Amniotic epithelial cell (primary cell): ENCODE measurements at places on chromosomes 7 and 10.

GRCh38 chr7:53518319-53518718 lies 482.9 kb downstream of the POM121L12 start:
- no peak for DNase-seq

- peak; percentile 25 for DNase-seq
Measured at GRCh38 chr7:33903791-33904680, 1.3 kb upstream of the BMPER start.

GRCh38 chr7:31066516-31067130 lies 14.5 kb downstream of the ADCYAP1R1 start:
- DNase-seq: no peak

DNA sequence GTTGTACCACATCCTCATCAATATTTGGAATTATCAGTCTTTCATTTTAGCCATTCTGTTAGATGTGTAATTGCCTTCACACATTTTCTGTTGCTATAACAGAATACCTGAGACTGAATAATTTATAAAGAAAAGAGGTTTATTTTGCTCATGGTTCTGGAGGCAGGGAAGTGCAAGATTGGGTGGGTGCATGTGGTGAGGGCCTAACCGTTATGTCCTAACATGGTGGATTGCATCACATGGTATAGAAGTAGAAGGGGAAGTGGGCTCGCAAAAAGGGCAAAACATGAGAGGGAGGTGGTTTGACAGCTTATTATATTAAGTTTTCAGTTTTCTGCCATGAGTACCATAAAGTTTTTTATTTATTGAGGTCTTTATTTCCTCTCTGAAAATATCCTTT lies 452.0 kb downstream of the ARL4A start:
- DNase-seq: no peak

DNA sequence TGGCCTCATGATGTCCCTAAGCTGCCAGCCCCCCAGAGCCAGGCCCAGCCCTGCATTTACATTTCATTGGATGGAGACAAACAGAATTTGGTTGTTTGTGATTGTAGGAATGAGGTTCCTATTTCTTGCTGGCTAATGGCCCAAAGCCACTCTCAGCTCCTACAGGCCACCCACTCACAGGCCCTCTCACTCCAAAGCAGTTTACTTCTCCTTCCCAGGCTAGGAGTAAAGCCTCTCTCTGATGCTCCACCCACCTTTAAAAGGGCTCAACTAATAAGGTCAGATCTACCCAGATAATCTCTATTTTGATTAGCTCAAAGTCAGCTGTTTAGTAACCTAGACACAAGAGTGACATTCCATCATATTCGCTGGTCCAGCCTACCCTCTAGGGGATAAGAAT lies 11.2 kb upstream of the CUZD1 start:
- DNase-seq: no peak

DNA sequence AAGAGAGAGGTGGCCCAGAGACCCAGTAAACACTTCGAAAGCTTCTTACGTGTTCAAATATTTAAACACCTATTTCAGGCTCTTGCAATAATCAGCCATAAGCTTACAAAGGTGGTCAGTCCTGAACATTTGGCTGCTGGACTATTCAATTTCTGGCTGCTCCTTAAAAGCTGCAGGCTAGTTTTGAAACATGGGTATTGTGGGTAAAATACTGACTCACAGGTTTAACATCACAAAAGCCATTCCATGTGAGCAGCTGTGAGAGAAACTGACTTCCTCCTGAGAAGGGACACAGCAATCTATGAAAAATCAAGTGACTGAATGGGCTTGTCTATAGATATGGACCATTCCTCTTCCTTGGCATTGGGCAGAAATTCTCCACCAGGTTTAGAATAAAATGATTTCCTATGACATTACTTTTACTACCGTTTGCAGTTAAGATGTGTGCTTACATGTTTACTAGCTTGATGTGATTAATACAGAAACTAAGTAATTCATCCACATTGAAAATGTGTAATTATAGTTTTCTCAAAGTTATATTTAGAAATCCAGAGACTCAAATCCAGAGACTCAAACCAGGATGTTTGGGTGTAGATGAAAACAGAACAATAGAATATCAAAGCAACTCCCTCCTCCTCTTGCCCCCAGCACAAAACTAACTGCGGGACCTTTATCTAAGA lies 252.3 kb downstream of the GATA3 start:
- DNase-seq: peak; percentile 63

GRCh38 chr10:85791818-85792532 lies 574.6 kb downstream of the GRID1 start:
- no peak for DNase-seq

GRCh38 chr7:106167439-106168136 lies 55.5 kb upstream of the SYPL1 start:
- DNase-seq: peak; percentile 48

- no peak for DNase-seq
Measured at GRCh38 chr10:61792097-61792716, 109.3 kb upstream of the ARID5B start.

DNA sequence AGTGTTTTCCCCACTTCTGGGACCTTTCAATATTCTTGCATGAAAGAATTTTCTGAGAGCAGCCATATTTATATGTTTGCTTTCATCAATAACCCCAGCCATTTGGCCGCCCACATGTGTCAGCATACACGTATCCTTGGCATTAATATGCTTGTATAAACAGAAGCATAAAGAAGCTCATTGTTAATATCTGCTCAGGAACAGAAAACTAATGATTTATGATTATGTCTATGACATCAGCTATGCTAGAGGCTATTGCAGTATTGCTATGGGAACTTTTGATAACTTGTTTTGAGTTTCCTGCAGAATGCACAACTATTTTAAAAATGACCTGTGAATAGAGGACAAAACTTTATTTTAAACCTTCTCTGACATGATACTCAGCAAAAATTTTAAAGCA lies 300.9 kb upstream of the MTPN start:
- no peak for DNase-seq

DNA sequence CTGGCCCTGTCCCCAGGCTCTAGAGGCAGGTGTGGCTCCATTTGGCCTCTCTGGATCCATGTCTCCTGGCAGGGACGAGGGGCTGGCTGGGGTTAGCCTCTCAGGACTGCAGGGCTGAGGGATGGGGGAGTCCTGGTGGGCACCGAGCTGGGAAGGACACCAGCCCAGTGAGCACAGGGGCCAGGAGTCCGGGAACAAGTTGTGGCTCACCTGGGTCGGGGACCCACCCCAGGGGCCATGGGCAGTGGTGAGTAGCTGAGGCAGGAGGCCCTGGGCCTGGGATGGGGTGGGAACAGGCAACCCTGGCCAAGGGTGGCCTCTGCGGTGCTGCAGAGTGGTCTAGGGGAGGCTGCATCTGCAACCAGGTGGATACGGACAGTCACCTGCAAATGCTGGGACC lies 24.1 kb downstream of the ANTXRL start:
- DNase-seq: no peak

DNA sequence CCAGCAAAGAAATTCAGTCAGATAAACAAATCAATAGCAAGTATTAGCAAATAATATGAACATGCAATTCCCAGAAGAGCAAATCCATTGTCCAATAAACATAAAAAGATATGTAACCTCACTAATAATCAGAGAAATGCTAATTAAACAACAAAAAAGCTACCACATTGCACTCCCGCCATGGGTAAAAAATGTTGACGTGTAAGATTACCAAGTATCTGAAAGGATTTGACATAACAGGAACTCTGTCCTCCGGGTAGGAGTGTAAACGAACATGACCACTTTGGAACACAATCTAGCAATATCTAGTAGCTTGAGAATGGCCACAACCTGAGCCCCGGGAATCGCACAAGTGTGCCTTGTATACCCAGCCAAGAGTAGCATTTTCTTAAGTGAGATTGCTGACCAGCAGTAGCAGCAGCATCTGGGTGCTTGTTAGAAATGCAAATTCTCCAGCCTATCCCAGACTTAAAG lies 31.6 kb downstream of the DYDC1 start:
- no peak for DNase-seq

- DNase-seq: no peak
Measured at GRCh38 chr10:28201410-28202400, 101.2 kb downstream of the MPP7 start.

- peak; percentile 69 for DNase-seq
Measured at GRCh38 chr10:77156406-77156879, 481.2 kb downstream of the KCNMA1 start.

DNA sequence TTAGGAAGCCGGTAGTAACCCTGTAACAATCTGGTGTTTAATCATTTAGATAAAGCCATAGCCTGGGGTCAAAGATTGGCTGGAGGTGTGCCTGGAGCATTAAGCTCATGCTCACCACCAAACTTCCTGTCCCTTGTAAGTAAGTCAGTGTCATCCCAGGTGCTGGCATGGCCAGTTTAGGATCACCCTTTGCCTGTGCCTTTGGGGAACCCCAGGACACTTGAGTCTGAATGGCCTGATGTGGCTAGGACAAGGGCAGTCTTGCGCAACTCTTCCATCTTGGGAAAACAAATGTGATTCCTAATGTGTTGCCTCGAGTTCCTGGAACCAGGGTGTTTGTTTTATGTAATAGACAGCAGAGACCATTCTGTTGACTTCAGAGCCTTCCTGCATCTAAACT lies 154.8 kb downstream of the GRK5 start:
- DNase-seq: no peak

DNA sequence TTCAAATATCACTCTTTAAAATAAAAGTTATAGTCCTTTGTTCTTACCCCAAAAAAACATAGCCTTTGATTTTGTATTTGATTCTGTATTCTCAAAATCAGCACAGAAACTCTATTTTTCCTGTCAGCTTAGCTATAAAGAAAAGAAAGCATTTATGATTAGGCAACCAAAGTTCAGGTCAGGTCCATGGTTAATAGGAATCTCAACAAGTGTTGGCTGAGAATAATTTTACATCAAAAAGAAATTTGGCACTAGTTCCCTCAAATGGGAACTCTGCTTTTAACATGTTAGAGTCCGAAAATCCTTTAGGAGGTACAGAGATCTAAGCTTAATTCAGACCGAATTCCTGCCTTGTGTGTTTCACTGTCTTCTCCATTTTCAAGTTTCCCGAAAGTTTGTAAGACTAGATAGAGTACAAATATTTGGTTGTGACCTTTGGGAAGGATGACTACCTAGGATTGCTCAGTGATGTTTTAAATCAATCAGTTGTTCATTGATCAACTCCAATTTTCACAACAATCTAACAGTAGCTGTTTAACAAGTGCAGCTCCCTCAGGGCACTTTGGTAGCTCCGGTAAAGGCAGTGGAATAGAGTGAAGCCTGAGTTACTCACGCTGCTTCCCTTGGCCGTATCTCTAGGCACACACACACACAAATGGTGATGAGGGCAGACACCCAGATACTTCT lies 8.8 kb upstream of the ENO4 start:
- no peak for DNase-seq

DNA sequence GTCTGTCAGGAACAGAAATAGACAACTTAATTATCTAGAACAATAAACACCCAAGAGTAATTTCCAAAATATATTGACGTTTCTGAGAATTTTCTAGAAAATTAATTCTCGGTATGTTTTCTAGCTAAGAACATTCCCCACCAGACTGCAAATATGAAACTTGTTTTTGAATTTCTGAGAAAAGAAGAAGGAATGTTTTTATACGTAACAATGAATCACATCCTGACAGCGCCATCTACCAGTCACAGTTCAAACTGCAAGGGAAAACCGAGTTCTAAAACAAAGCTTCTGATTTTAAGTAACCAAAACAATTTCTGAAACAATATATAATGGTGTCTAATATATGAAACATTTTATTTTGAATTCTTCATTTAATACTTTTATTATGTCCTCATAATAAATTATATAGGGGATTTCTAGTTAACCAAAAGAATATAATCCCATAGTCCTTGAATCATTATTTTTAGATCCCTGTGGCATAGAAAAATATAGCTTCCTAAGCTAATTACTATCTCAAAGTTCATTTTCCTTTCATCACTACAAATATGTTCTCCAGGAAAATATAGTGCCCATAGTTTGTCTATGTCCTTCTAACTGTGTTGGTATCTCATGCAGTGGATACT lies 34.5 kb upstream of the MEOX2 start:
- DNase-seq: peak; percentile 51

GRCh38 chr7:22587322-22587721 lies 87.3 kb upstream of the STEAP1B start:
- DNase-seq: peak; percentile 73

- no peak for DNase-seq
Measured at GRCh38 chr7:130388671-130389070, 8.4 kb downstream of the CPA1 start.

GRCh38 chr10:16856092-16856491 lies 38.9 kb upstream of the RSU1 start:
- no peak for DNase-seq

DNA sequence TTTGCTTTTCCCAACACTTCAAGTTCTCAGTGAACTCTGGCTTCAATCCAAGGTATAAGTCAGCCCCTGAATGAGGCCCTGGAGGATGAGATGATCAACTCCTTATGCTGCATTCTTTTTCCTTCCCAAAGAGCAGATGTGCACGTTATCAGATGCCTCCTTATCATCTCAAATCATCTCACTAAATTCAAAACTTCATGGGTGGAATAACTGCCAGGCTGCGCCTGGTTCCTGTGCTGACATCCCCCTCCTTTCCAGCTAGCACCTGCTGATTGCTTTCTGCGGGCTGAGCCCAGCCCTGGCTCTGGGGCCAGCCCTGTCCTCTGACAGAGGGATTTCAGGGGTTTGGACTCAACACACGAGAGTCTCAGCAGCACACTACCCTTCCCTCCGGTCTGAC lies 44.9 kb downstream of the TLL2 start:
- DNase-seq: no peak

DNA sequence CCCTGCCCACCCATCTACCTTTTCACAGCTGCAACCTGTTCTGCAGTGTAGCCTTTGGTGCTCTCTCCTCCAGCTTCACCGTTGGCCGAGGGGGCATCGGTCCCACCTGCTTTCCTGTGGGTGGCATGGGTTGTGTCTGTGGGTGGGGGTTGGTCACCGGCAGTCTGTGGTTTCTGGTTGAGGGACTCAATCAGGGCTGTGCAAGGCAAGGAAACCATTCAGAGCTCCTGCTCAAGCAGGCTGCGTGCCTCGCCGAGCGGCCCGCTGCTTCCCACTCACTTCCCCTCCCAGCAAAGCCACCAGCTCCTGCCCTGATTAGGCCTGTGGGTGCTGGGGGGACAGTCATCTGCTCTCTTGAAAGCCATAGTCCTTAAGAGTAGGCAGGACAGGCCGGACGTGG lies 9.8 kb downstream of the DNAJB12 start:
- DNase-seq: no peak

GRCh38 chr7:100825751-100826513 lies 1.4 kb downstream of the EPHB4 start:
- no peak for DNase-seq

DNA sequence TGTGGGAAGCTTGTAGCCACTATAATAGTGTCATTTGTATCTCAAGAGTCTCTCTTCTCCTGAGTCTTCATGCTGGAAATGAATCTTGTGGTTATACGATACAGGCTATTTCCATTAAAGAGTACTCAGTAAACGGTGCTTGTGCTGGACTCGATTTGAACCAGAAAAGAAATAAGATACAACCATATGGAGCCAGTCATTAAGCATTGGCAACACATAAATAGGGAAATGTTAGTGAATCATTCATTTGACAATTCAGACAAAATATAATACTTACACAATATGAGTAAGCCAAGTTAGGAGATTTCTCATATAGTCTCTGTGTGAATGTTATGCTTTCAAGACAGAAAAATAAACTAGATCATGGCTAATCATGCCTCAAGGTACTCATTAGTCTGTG lies 356.8 kb downstream of the PLXDC2 start:
- DNase-seq: no peak
